ENCODE measurements at places on chromosomes 13 and 19. TPM values are rescaled to one million over a fixed set of nuclear protein-coding genes. Genes with fewer than 3 reads are reported as not detected.

Gene KLF2
- 216 TPM for total RNA-seq

Gene TPTE2
- 0.14 TPM for total RNA-seq

Gene ZNF177
- total RNA-seq = 1.7 TPM

Gene MAST3
- total RNA-seq = 23.7 TPM

Gene BORCS8
- total RNA-seq = 38.6 TPM

Gene SLC6A16
- total RNA-seq = 3.5 TPM

Gene SELENOV
- total RNA-seq = not detected

Gene PRR19
- 0.64 TPM for total RNA-seq

Gene CBARP
- total RNA-seq = 0.32 TPM

Gene RDH8
- not detected for total RNA-seq

Gene GPR18
- 11.7 TPM for total RNA-seq

Gene COX7A1
- not detected for total RNA-seq

Measured in T-helper 2 cell treated with Interferon-gamma antibody and Interleukin-4, amounts not matched to agents 100 ng/mL and 5 ng/mL, for 36 hours (primary cell).